ENCODE measurements at places on chromosomes 2 and 18.

DNA sequence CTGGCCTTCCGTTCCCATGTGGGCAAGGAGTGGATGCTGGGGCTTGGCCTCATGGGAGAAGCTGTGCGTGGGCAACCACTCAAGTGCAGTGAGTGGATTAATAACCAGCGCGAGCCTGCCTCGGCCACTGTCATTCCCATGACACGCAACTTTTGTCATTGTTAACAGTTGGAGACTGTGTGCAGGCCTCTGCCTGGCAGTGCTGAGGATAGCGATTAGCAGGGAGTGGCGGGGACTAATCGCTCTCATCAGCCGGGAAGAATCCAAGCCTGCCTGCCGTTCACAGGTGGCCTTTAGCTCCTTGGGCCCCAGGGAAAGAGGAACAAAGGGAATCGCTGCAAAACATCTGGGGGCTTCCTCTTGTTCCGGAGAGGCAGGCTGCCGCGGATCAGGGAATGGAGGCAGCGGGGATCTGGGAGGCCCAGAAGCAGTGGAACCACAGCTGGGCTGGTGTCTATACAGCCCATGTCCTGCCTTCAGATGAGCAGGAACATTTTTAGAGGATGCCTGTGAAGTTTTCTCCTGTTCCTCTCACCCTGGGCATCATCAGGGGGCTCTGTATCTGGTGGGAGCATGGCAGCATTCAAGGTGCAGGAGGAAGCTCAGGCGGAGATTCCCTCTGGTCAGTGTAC is 53.8 kb downstream of the CTIF start:
- DNase-seq = no peak

- no peak for DNase-seq
These were observed 20.9 kb downstream of the MTERF4 start for GRCh38 chr2:241081190-241081642.

DNA sequence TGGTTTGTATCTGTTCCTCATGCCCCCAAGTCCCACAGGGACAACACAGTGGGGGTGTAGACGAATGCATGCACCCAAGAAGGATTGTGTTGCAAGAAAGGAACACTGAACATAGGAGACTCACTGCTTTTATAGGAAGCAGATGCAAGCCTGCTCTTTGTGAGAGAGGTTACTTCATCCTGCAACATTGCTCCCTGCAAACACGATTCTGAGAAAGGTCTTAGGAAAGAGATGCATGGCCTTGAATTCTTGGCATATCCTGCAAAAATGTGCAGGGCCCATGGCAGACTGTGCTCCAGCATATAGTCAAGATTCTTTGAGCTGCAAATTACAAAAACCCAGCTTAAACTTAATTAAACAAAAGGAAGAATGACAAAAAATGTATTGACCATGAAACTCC is 312.2 kb upstream of the MGAT5 start:
- no peak for DNase-seq

DNA sequence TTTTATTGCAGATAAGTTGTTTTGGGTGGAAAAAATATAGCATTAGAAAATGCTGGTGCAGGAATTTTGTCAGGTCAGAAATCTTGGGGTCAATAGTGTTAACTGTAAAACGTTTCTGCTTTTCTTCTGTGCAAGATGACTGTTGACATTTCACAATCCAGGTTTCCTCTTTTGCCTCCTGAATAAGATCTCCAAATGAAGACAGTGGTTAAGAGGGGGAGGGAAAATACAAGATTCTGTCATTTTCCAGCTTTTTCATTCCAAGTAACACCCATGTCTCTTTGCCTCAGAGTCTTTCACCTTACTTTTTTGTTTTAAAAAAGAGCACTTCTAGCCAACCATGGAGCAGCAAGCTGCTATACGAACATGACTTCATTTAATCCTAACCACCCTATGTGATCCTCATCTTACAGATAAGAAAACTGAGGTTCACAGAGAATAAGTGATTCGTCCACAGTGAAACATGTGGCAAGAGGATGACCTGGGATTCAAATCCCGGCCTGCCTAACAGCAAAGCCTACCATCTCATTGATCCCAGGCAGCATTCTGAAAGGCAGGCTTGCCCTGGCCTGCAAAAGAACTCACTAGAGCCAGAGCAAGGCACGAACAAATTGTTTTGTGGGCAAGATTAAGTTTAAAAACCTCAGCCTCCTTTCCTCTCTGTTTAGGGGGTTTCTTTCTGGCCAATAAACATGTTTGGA is 3.0 kb downstream of the PLEK start:
- no peak for DNase-seq

GRCh38 chr18:45137087-45137419 is 456.4 kb downstream of the SETBP1 start:
- no peak for DNase-seq

GRCh38 chr2:160876029-160876428 is 284.2 kb upstream of the TANK start:
- no peak for DNase-seq

All from lung (tissue), 17 donors.